ENCODE measurements at places on chromosomes 12 and 14.

DNA sequence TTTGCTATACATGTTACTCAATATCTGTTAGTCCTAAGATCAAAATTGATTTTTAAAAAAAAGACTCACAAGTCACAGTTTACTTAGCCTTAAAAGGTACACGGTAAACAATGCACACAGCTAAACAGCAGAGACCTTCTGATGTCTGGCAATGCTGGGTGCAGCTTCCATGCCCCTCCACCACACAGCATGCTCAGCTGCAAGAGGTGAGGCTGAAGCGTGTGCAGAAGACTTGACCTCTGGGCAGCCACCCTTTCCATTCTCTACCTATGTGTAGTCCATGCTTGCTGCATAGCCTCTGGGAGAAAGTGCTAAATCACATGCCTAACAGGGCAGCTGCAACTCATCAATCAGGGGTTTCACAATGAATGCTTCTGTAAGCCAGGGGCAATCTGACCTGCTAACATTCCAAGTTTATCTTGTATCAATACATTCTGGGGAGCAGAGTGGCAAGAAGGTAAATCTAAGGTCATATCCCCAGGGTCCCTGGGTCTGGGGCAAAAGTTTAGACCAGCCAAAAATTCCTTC, 44.5 kb upstream of the AMN1 start:
- DNase-seq: no peak

GRCh38 chr12:68825569-68826217, 17.7 kb downstream of the MDM2 start:
- DNase-seq: no peak

GRCh38 chr14:105937253-105938054, 411.1 kb downstream of the TMEM121 start:
- DNase-seq: no peak

GRCh38 chr12:115002434-115002833, 318.5 kb upstream of the TBX3 start:
- DNase-seq: no peak

- DNase-seq: no peak
Measured at GRCh38 chr12:43653917-43654316, 101.9 kb upstream of the ADAMTS20 start.

- DNase-seq: no peak
Measured at GRCh38 chr12:3458041-3458440, 33.0 kb upstream of the PRMT8 start.

DNA sequence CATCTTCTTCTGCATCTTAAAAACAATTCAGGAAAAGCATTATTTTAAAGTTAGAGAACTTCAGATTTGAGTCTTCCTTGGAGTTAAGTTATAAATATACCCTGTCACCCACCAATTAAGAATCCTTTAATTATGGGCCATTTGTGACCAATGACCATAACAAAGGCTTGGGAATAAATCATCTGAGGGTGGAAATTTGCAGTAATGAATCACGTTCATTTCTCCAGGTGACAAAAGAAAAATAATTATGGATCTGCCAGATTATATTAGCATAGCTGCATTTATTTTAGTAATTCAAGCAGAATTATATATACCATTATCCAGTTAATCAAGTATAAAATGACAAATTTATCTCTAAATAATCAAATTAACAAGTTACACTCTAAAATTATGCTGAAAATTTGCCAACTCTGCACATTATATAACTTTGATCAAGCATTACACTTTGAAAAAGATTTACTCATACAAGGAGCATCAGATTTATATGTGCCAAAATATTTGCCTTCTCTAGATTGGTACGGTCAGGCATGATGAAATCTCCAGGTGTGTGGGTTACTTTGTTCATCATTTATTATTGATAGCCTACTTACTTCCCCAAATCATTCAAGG, at the start of gene OR4K14:
Gene OR4K14 (minus strand): TSS at position 51 of the 609 bp plus-strand sequence. CDS start 4,114 bp downstream, outside the sequence.
- no peak for DNase-seq

GRCh38 chr12:54338698-54339296, 13.9 kb downstream of the COPZ1 start:
- DNase-seq: no peak

GRCh38 chr12:26100666-26101349, 24.0 kb downstream of the BHLHE41 start:
- no peak for DNase-seq

DNA sequence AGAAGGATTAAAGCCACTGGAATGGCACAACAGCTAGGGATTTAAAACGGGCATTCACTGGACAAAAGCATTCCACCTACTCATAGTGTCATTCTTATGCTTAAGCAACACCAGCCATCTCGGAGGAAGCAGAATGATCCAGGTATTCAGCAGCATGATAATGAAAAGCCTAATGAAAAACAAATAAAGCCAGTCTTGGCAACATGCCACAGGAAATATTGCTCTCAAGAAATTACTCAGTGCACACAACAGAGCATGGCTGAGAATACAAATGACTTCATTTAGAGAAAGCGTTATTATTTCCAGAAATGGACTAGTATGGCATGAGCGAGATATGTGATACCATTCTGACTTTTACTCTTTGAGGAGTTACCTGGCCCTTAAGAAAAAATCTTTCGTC, 442.2 kb downstream of the APAF1 start:
- DNase-seq: no peak

DNA sequence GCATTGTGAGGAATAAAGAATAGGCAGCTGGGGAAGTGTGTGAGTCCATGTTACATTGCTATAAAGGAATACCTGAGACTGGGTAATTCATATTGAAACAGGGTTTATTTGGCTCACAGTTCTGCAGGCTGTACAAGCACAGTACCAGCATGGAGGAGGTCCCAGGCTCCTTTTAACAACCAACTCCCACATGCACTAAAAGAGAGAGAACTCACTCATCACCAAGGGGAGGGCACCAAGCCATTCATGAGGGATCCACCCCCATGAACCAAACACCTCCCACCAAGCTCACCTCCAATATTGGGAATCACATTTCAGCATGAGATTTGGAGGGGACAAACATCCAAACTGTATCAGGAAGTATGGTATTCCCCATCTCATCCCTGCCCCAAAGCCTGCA, 11.9 kb upstream of the DHRS4 start:
- DNase-seq: no peak

- DNase-seq: no peak
Measured at GRCh38 chr14:104802394-104803184, 1.7 kb downstream of the ZBTB42 start.

GRCh38 chr12:2886768-2887450, 3.8 kb upstream of the TULP3 start:
- no peak for DNase-seq

Measured in activated CD8-positive, alpha-beta memory T cell treated with anti-CD3 and anti-CD28 coated beads for 4 hours (primary cell).